Stimulated activated CD8-positive, alpha-beta memory T cell treated with anti-CD3 and anti-CD28 coated beads, Interleukin-12 subunit alpha, Interleukin-12 subunit beta, amount 100 ng/mL, for 1 hour (primary cell): ENCODE measurements at places on chromosomes 6 and 20.
A peak's percentile ranks its signal among the peaks of the same experiment; 100 is the strongest.

DNA sequence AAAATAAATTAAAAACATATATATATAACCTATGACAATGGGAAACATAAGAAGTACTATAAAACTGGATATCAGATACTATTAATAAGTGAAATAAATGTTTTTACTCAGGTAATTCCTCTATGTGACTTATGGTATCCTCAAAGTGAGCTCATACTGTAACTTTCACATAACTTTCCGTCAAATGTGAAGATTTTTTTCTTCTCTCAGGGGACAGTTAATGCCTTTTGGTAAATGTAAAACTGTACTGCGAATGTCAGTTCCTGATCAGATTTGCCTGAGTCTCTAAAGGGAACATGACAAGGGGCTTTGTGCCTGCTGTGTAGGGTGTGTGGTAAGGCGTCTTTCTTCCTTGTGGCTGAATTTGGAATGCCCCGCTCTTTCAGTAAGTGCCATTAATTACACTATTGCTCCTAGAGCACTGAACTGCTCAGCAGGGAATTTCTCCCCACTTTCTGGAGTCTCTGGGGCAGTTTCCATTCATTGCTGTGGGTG lies 271.8 kb downstream of the PRL start:
- no peak for DNase-seq

DNA sequence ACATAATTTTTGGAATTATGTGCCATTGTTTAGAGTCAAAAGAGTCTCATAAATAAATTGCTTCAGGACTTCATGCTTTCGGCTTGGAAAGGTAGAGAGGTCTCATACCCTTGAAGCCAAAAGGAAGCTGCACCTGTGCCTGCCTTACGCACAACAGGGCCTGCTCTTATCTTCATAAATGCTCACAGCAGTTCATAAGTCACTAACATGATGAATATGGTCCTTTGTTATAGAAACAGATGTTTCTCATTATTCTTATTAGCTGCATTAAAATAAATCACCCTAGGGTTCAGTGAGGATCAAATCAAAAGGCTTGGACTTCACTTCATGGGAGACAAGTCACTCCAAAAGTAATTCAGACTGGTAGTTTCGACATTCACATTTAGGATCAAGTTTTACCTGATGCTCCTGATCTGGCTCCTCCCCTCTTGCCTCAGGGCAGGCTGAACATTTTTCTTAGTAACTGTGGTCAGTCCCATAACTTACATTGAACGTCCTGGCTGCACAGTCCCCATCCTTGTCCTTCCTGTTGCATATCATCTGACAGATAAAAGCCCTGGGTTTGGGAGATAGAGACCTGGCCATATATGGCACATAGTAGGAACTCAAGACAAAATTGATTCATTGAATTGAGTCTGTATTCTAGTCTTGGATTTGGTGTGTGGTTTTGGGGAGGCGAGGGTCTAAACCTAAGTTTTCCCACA lies 20.7 kb upstream of the SH3BGRL2 start:
- DNase-seq: no peak

DNA sequence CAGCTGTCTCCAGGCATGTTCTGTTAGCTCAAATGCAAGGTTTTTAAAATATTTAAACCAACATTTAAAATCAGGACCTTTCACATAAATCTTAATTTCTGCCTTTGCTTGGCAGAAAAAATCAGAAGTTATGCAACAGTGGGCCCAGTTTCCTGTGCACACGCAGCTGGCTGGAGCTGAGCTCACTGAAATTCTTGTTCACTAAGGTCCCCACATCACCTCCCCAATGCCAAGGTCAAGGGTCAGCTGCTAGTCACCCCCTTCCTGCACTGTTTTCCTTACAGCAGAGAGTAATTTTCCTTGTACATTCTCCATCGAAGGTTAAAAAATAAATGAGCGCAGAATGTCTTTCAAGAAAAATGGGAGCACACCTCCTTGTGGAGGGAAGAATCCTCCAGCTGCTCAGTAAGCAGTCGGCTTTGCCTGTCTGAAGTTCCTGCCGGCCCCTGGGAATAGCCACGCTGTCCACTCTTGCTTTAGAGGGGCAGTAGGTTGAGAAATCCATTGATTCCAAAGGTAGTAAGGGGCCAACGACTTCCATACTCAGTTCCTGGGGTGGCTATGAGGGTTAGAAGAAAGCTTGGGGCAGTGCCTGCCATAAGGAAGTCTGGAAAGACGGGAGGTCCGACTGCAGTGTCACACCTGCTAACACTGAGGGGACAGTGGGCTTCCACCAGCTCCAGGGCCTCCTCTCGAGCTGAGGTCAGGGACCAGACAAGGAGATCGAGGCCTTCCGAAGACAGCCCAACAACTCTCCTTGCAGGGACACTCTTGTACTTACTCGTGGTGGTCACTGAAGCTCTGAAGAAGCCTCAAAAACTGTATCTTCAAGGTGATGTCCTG lies 56.8 kb downstream of the MYH7B start:
- no peak for DNase-seq

DNA sequence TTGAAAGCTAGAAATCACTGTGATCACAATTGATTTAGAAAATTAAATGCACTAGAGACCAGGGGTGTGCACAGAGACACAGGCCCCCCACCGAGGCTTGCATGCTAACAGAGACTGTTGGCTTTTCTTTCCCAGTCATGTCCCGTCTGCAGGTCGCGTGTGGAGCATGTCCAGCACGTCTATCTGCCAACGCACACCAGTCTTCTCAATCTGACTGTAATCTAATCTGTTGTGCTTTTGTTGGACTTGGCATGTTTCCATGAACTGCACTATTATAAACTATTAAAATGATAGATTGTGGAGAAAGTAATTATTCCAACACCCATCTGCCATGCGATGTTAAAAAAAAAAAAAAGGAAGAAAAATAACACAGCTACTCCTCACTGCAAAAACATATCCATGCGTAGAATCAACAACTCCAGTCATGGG lies 17.7 kb downstream of the MYLIP start:
- DNase-seq: no peak

DNA sequence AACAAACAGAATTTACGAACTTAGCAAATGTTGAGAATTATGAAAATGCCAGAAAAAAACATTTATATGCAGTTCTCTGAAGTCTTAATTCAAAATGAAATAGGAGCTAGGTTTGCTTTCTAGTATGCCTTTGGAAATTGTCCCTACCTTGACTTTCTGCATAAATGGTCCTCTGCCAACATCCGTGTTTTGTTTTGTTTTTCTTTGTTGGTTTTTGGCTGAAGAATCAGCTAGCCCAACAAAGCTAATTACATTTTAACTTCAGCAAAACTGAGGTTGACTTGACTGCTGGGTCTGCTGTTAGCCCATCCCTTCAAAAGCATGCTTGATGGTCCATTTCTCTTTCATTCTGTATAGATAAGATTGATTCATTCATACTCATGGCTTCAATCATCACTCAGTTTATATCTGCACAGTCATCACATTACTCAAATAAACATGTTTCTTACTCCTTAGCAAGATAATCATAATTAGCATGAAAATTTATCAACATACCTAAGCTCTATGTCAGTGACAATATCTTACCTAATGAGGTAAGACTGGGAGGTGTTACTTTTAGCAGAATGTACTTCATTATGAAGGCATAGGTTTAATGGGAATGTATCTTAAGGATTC lies 76.4 kb downstream of the ADGRB3 start:
- no peak for DNase-seq

DNA sequence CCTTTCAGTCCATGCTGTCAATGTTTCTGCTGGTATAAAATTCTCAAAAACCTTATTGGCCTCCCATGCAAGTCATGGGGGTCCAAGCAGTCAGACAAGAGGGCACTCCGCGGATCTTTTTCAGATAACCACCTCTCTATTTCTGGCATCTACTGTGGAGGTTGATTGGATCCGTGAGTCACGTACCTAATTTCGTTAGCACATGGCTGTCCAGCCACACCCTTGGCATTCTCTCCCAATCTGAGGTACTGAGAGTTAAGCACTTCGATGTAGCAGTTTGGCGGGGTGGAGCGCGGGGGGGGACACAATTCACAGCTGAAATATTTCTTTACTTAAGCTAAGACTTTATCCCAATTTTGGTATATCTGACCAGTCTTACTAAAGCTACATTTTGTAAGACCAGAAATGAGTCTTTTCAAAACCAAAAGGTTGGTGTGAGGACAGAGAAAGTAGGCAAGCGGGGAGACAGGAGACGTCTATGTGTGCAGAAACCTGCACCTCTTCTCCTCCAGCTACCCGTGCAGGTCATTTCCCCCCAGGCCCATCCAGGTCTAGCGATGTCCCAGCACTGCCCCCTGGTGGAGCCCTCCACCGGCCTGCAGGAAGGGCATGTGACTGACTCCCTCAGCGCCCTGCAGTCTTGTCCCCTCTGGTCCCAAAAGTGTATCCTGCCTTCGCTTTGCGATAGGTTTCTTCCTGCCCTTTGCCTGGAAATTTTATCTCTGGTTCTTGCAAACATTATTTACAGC lies 113.1 kb downstream of the ADAT2 start:
- peak; percentile 15 for DNase-seq

DNA sequence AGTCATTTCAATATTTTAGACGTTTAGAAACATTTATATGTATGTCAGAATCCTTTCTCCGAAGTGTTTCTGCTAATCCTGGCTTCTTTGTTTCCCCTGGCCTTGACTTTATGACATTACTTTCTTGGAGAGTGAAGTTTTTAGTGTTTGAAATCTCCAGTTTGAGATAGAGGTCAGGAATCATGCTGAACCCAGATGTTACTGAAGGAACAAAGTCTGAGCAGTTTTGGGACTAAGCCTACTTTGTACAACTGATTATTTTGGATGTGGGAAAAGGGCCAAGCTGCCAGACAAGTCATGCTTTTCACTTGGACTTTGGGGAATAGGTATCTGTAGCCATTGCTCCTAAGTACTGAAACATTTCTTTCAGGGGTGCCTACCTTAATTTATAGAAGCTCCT lies 2.3 kb downstream of the RNF144B start:
- no peak for DNase-seq

DNA sequence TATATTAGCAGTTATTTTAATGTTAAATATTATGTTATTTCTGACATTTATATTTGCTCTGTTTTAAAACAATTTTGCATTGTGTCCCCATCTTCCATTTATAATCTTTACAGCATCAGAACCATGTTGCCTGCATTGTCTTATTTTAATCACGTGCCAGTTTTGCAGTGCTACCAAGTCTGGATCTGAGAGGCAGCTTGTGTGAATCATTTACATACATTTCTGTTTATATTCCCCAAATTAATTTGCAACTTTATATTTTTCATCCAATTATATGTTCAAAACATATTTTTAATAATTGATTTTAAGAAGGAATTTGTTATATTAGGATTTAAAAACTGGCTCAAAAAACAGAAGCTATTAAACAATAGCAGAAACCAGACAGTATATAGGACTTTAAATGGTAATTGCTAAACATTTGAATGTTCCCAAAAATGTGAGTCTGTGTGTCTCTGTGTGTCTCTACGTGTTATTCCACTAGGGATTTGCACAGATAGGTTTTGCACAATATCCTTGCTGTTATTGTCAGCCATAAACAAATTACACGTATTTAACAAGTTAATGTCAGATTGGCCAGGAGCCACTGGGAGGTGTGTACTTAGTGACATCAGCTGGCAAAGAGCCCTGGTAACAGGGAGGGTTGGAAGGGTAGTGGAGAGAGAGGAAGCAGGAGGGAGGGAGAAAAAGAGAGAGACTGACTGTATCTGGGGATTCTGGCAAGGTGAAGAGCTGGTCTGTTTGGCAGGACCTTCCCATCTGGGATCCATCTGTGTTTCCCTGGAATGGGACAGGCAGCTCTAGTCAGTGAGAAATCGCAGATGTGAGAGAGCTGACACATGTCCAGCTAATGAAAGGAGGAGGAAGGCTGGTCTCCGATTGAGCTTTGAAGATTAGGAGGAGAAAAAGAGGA lies 72.1 kb downstream of the CBFA2T2 start:
- DNase-seq: no peak

- DNase-seq: no peak
These were observed 557.2 kb downstream of the EYS start for GRCh38 chr6:65149841-65150240.

GRCh38 chr20:9617940-9618339 lies 103.5 kb downstream of the LAMP5 start:
- no peak for DNase-seq

GRCh38 chr6:151021896-151022295 lies 156.4 kb downstream of the MTHFD1L start:
- DNase-seq: no peak

DNA sequence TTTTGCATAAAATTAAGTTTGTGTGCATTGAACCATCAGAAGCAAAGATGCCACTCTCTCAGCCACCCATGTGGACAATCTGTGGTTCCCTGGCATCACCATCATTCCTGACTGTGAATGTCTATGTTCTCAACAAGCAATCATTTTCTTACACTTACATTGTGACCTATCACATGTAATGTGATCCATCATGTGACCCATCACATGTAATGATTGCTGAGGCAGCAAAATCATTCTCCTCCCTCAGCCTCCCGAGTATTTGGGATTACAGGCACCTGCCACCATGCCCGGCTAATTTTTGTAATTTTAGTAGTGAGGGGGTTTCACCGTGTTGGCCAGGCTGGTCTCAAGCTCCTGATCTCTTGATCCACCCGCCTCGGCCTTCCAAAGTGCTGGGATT lies 22.0 kb upstream of the ZNF133 start:
- DNase-seq: no peak

DNA sequence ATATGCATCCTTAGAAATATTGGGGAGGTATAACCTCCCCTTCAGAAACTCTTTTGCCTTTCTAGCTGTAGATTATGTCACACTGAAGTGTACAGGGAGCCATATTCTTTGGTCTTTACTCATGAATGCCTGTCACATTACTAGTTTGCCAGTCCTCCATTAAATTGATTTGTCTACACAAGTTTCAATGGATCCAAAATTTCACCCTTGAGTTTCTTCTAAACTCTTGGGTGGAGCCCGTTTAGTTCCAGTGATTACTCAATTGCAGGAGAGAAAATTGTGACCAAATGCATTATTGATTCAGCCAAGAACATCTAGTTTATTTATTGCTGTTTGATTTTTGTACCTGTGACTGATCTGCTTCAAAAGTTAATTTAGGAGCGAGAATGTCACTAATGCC lies 60.4 kb upstream of the TFB1M start:
- DNase-seq: no peak

DNA sequence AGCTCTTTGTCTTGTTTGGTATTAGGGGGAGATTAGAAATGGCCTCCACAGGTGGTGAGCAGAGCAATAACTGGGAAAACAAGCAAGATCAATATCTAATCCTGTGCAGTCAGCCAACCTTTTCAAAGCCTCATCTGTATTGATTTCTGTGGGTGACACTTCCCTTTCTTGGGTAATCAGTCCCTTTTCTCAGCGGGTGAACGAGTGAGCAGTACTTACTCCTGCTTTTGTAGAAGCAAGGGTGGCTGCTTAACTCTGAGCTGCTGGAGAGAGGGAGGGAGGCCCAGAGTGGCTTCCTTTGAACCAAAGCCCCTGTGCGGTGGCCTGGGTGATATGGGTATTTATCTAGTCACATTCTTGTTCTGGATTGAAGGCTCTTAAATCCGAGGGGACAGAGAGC lies 254.8 kb upstream of the CHD6 start:
- DNase-seq: no peak

DNA sequence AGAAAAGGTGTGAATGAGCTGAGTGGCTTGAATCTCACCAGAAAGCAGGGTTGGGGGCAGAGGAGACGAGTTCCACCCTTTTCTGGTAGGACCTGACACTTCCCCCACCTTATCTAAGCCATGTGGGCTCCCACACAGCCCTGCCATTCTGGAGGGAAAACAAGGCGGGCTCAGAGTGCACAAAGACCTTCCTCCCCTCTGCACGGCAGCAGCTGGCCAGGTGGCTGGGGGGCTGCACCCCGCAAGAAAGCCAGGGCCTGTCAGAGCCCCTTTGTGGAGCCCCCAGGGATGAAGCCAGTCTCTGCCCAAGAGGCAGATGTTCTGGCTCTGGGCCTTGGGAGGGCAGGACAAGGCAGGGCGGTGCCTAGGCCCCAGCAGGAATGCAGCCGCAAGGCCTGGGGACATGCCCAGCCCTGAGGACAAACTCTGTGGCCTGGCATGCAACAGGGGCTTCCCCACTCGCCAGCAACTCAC lies 48.4 kb upstream of the DSN1 start:
- DNase-seq: no peak
